ENCODE measurements at places on chromosomes 5 and 9. TPM values are rescaled to one million over a fixed set of nuclear protein-coding genes. Genes with fewer than 3 reads are reported as not detected.

CCDC171 gene
- total RNA-seq = 2.5 TPM

SMIM33 gene
- not detected for total RNA-seq

DNA sequence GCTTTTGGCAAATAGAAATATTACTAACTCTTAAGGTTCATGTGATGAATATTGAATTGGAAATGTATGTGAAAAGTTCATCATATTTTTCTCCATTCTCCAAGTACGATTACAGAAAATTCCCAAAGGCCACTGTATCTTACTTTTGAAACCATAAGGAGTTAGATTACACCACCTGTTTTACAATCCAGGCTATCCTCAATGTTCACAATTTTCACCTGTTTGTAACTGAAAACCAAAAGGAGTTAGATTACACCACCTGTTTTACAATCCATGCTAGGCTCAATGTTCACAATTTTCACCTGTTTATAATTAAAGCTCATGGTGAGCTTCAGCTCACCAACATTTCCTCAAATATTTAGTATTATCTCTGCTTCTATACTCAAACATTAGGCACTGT, 188.0 kb downstream of the HCN1 start:
- DNase-seq = no peak

GRCh38 chr5:131364507-131365050, 100.7 kb downstream of the CDC42SE2 start:
- no peak for DNase-seq

DNA sequence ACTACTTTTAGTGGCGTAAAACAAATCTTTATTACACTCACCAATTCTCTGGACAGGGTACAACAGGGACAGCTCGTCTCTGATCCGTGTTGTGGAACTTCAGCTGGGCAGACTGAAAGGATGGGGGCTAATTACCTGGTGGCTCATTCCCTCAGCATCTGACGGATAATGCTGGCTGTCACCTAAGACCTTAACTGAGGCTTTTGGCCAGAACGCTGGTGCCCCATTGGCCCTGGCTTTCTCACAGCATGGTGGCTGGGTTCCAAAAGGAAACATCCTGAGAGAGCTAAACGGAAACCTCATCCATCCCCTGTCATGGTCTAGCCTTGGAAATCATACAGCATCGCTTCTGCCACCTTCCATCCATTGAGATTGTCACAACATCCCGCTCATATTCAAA, 62.9 kb downstream of the RAI14 start:
- DNase-seq = no peak

GRCh38 chr5:180365829-180366228, 12.7 kb upstream of the GFPT2 start:
- no peak for DNase-seq

DNA sequence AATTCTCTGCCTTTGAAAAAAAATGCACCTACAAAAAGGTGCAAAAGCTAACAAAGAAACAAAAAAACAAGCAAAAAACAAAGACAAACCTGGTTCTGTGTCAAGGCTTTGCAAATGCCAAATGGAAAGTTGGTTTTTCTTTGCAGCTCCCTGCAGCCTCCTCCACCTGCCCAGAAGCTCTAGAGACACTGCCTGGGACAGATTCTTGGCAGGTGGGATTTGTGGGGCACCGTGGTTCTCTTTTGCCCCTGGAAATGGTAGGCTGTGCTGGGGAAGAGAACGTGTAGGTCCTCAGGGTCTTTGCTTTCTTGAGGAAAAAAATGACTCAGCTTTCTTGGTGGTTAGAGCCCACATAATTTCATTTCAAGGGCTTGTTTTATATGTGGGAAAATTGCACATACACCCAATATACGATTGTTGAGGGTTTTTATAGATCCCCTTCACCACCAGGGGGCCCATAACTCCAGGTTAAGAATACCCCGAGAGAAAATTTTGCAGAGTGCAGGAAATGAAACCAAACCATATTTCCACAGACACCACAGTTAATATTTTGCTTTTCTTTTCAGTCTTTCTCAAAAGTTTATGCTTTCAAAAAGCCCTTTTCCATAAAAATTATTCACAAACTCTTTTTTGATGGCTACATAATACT, 58.7 kb downstream of the NXNL2 start:
- no peak for DNase-seq

GRCh38 chr9:130597228-130597627, 17.9 kb downstream of the FUBP3 start:
- no peak for DNase-seq

C9orf152 gene
- not detected for total RNA-seq

- DNase-seq = no peak
Observed at GRCh38 chr5:80623999-80624398, 30.5 kb upstream of the MSH3 start.

DNA sequence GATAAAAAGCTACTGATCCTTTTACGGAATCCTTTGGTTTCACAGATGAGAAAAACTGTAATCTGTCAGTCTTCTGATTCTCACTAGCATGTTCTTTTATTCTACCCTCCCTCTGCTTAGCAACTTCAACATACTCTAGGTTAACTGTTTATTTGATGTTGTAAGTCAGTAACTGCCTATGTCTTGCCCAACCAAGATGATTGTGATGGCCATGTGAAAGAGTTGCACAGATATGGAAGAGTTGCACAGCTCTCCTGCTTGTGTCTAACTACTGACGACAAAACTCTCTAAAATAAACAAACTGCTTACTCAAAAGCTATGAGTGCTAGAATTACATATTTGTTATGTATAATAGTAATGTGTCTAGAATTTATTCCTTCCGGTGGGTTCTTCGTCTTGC, 227.3 kb upstream of the DAB2 start:
- no peak for DNase-seq

CDKN2B-AS1 gene
- total RNA-seq = not detected

SERINC5 gene
- 20.9 TPM for total RNA-seq

- no peak for DNase-seq
Observed at GRCh38 chr5:180865981-180866695, 5.1 kb upstream of the ZFP62 start.

DNA sequence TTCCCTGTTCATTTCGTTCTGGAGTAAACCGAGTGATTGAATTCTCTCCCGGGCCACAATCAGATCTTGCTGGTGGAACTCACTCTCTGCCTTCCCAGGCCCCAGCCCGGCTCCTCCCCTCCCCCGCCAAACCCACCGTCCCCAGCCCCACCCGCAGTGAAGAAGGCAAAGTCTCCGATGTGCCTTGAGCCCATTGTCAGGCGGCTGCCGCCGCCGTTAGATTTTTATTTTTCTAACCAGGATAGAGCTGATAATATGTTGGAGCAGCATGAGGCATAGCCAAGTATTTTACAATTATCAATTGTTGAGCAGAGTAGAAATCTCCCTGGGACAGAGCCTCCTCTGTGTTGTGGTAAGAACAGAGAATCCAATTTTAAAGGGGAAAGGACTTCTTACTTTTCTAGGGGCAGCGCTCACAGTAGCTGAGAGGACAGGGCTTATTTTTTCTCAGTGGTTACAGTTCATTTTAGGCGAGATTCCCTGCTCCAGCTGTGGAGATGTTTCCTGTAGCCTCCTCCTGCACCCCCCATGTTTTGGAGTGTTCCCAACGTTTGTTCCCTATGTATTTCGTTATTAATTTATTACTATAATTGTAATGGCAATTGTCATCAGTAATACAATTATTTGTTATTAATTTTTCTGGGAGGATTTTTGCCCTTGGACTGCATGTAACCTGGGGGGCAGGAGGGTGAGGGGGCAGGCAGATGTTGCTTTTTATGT, 1.3 kb downstream of the PSAT1 start:
- no peak for DNase-seq

DMRT3 gene
- 0.16 TPM for total RNA-seq

GRCh38 chr9:127388856-127389238, 8.1 kb upstream of the SLC2A8 start:
- peak; percentile 29 for DNase-seq

DNA sequence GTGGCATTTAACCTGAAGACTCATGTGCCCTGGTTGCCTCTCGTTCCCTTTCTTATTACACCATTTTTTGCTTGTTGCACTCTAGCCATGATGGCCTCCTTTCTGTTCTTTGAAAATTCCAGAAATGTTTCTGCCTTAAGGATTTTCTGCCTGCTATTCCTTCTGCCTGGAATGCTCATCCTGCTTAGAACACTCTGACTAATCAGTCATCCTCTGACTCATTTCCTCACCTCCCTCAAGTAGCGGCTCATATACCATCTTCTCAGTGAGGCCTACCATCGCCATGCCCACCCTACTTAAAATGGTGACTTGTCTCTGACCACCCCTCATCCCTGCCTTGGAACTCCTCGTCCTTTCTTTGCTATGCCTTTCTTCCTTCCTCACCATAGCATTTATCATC, 68.8 kb downstream of the KIF4B start:
- DNase-seq = no peak

DNA sequence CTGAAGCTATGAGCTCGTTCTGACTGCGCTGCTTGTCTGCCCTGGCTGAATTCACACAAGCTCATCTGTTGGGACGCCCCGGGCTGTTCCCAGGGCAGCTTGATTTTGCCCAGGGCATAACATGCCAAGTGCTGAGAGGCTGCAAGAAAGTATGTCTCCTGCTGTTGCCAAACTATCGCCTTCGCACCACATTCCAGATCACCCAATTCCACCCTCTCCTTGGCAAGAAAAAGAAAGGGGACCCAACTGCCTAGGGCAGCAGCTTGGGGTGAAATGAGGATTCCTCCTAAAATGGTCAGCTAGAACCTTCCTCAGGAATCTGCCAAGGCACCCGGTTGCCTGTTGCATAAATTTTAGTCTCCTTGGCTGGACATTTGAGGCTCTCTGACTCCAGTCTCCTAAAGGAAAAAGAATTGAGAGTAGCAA, 21.2 kb downstream of the COL15A1 start:
- DNase-seq = no peak

GRCh38 chr9:107698779-107699178, 209.2 kb upstream of the KLF4 start:
- DNase-seq = no peak

FOXI1 gene
- total RNA-seq = not detected

THBS4 gene
- 464 TPM for total RNA-seq

DNA sequence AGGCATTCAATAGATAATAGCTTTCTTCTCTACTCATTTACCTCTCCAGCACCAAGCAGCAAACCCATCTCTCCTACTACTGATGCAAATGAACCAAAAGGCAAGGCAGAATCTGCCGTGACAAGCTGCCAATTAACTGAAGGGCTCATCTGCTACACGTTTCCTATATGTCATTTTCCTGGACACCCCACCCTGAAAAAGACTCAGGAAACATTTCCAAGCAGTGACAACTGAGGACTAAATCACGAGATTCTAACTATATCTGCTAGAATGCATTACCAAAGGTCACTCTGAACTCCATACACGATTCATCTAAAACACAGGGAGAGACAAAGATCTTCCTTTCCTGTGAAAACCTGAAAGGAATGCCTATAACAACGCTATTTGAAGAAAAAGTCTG, 12.9 kb downstream of the PLPP1 start:
- DNase-seq = no peak

SYK gene
- total RNA-seq = 4.7 TPM

DNA sequence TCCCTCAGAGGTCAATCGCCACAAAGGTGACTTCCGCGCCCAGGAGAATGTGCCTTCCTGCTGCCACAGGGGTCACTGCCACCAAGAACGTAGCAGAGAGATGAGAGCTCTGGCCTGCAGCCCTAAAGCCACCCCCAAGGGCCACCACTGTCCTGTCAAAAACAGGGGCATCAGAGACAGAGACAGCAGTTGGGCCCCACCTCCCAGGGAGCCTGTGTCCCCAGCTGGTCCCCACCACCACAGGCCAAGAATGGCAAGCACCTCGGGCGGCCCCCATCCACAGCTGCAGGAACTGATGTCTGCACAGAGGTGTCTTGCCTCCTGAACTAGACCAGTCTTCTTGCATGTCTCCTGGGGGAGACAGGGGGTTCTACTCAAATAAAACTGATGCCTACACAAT, 5.8 kb downstream of the SPATA31E1 start:
- peak; percentile 72 for DNase-seq

GRCh38 chr5:2591777-2592453, 159.6 kb downstream of the IRX2 start:
- DNase-seq = no peak

POLR1E gene
- 18.8 TPM for total RNA-seq

DNA sequence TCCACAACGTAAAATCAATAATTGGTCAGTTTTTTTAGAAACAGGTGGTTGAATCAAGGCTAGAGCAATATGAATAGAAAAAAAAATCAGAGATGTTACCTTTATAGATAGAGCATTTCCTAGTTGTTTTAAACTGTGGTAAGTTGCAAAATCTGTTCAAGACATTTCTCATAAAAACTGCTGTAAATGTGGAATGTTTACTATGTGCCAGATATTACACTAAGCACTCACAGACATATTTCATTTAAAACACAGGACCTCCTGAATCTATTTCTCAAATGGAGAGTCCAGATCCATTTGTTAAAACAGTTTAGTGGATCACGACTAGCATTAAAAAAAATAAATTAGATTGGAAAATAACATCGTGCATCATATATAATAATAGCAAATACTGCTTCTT, 570.0 kb upstream of the ZNF608 start:
- no peak for DNase-seq

DNA sequence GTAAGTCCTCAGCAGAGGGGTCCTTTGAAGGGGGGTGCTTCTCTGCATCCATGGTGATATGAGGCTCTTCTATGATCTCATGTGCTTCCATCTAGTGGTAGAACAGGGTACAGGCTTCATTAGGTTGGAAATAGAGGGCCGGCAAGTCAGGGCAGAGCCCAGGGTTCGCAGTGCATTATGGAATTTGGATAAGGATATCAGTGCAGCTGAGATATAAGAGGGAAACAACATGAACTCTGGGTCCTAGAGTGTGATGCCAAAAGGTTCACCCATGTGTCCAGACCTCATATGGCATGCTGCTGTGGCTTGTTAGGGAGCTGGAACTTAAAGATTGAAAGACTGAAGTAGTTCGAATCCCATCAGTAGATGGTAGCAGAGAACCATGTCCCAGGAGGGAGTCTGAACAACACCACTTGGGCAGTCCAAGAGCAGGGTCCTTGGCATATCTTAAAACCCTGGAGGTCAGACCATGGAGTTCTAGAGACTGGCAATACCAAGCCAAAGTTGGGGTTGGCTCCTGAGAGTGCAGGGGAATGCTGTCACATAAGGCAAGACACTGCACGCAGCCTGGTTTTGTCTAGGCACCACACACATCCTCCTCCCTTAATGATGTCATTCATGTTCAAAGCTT, 2.3 kb downstream of the FAM221B start:
- peak; percentile 63 for DNase-seq

- DNase-seq = no peak
Observed at GRCh38 chr5:143446535-143447226, 43.2 kb upstream of the NR3C1 start.

SLC36A2 gene
- total RNA-seq = not detected

GRCh38 chr5:127353327-127353726, 62.7 kb downstream of the MEGF10 start:
- DNase-seq = no peak

GRCh38 chr5:172078726-172079345, 72.4 kb upstream of the FBXW11 start:
- DNase-seq = no peak

GRCh38 chr9:96031916-96032534, 156.5 kb downstream of the ERCC6L2 start:
- DNase-seq = no peak

NUTM2G gene
- total RNA-seq = not detected
